Globus pallidus (tissue), 1 donor: ENCODE measurements at places on chromosomes 7 and 10.
A peak's percentile ranks its signal among the peaks of the same experiment; 100 is the strongest.

GRCh38 chr10:119341459-119342301 lies 134.3 kb downstream of the GRK5 start:
- no peak for DNase-seq

DNA sequence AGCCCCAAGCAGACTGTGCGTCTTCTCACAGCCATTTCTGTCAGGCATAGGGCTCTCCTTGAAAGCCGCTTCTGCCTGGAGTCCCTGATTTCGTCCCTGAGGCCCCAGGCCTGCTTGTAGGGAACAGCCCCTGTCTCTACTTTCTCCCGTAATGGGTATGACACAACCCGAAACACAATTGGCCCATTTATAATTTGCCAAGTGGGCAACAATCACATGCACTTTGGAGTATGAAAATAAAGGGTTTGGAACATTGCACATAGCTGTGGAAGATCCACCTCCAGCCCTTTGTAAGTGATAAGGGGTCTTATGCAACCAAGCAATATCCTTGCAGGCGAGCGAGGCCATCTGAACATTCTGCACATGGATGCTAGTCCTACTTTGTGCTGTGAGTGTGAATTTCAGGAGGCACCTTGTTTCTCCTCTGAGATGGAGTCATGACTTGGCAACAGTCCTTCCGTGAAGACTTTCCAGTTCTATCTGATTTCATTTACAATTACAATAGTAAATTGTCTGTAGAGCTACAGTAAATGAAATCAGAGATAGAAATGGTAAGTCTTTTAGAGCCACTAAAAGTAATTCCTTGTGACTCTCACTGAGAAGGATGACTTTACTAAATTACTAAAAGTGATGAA lies 141.5 kb downstream of the CUBN start:
- DNase-seq, result no peak

DNA sequence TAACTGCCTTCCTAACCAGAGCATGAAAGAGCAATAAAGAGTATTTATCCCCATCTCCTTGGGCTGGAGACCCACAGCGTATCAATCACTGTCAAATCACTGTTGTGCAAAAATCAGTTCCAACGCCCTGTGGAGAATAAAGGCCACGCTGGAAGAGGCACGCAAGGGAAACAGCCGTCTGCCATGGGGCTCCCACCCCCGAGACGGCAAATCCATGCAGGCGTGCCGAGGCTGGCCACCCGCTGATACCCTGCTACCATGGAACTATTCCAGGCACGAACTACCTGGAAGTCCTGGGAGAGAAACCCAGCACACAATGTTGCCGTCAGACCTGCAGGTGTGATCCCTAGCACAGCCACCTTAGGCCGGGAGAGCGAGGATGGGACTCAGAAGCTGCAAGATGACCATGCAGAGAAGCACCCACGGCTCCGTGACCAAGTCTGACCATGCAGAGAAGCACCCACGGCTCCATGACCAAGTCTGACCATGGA lies 185.3 kb downstream of the DIP2C start:
- no peak for DNase-seq

- no peak for DNase-seq
These were observed 519.7 kb downstream of the LRMDA start for GRCh38 chr10:75950997-75951589.

DNA sequence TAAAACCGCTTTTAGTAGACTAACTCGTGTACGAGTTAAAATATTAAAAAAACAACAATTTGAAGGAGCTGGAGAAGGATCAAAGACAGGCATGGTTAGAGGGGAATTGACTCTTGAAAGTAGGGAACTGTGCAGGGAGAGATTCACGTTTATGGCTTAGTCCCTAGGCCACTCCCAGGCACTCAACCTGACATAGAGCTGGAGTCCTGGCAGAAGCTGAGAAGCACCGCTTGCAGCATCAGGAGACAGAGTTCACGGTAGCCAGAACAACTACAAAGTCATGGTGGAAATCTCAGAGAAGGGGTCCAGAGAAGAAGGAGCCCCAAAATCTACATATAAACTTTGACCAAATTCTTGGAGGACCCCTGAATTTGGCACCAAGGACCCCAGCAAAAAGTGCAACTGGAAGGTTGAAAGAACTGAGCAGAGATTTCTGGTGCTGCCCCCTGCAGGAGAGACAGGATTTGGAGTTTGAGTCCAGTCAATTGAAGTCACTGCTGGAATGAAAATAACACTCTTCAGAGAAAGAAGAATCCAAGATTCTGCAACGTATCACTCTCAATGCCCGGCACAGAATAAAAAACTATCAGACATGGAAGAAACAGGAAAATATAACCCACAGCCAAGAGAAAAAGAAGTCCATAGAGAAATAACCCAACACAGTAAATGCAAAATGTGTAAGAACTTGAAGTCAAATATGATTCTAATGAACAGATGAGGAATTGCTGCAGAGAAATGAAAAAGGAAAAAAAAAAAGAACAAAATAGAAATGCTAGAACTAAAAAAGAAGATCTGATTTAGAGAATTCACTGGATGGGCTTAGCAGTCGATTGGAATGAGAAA lies 493.3 kb upstream of the PODXL start:
- DNase-seq, result no peak

DNA sequence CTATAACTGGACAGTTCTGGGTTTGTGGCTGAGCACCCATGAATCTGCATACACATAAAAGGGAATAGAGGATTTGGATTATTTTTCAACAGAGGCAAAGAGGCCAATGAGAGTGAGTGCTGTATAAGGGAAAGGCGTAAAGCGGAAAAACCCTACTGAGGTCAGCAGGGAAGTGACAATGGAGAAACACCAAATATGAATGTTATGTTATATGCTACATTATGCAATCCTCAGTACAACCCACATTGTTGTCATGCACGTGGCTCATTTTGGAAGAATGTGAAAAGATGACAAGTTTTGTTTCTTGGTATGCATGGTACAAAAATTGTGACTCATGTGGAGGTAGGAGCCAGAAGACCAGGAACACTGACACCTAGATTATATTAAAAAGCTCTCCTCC lies 113.6 kb upstream of the AMPH start:
- DNase-seq, result no peak

DNA sequence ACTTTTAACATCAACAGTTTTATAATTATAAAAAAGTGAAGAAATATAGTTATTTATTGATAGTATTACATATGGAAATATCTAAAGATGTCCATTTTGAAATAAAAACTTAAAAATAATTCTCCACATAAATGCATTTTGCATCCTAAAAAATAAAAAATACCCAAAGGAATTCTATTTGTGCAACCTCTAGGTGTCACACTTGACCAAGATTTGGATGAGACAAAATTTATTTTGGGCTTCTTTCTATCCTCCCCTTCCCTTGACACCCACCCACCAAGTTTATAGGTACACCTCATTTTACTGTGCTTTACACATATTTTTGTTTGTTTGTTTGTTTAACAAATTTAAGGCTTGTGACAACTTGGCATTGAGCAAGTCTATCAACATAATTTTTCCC lies 3.3 kb upstream of the THSD7A start:
- no peak for DNase-seq

DNA sequence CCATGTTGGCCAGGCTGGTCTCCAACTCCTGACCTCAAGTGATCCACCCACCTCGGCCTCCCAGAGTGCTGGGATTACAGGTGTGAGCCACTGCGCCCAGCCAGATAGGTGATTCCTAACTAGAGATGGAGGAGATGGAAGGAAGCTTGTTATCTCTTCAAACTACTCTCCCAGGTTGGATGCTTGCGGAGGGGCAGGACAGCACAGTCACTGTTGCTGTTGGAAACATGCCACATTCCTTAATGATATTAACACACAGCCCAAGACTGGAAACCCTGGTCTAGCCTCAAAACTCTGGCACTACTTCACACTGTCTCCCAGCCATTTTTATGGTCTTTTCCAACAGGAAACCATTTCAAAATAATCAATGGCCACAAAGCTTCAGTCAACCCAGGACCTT lies 468.8 kb upstream of the NRP1 start:
- DNase-seq, result no peak

DNA sequence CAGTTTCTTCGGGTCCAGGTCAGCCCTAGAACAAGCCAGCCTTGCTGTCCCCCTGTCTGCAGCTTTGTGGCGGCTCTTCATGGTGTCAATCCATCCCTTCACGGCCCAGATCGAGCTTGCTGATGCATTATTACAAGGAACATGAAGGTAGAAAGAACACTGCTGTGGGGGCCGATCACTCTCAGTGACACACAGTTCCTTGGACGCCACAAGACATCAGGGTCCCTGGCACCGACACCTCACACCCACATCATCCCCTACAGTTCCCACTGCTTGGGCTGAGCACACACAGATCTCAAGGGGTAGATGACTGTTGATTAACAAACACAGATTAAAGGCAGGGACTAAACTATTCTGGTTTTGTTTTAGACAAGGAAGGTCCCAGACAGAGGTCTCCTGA lies 119.4 kb downstream of the KMT2E start:
- DNase-seq, result no peak

- DNase-seq, result no peak
These were observed 762 bp upstream of the SEMA3E start for GRCh38 chr7:83649701-83650100.

DNA sequence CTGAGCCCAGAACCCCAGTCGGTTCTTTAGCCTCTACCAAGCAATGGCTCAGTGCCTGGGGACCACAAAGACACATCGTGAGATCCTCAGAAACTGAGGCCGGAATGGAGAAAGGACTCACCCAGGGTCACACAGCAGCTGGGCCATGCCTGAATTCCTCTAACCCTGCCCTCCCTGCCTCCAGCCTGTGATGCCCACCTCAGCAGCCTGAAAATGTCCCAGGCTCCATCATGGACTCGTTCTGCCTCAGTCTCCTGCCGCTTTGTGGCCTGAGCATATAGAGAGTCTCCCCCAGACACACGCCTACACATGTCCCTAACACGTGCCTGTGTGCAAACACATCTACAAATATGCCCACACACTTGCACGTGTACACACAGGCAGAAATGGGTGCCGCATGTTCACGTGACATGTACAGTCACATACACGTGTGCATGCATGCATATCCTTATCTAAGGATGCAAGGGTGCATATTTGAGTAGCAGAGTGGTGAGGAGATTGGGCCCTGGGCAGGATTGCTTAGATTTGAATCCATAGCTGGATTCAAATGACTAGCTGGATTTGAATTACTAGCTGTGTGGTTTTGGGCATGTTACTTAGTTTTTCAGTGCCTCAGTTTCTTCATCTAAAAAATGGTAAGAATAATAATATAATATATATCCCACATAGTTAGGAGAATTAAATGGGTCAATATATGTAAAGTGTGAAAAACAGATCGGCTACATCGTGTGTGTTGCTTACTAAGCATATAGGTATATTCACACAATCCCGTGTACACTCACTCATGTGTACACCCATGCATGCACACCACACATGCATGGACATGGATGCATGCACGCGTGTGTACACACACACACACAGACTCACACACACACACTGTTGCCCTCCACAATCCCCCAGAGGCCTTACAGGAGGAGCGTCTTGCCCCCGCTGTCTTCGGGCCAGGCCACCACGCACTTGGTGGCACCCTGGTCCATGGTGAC lies 2.4 kb downstream of the TACR2 start:
- no peak for DNase-seq

- no peak for DNase-seq
These were observed 42.7 kb downstream of the FRMPD2 start for GRCh38 chr10:48231699-48232315.

DNA sequence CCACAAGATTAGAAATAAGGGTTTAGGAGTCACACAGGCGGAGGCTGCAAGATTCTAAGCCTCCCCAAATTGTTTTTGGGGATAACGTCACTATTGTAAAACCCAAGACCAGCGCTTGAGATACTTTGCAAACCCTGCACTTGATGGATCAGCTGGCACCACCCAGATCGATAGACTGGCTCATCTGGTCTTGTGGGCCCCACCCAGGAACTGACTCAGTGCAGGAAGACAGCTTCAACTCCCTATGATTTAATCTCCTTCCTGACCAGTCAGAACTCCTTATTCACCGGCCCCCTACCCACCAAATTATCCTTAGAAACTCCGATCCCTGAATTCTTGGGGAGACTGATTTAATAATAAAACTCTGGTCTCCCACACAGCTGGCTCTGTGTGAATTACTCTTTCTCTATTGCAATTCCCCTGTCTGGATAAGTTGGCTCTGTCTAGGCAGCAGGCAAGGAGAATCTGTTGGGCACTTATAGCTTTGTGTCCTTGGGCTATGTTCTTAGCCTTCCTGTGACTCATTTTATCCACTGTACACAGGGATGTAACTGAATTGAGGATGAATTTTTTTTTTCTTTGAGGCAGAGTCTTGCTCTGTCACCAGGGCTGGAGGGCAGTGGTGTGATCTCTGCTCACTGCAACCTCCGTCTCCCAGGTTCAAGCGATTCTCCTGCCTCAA lies 64.4 kb upstream of the CARD11 start:
- DNase-seq, result no peak

- DNase-seq, result no peak
These were observed 16.4 kb downstream of the FAM241B start for GRCh38 chr10:69646185-69647060.

- DNase-seq, result no peak
These were observed 2.2 kb upstream of the GET4 start for GRCh38 chr7:874031-874749.

GRCh38 chr10:34580643-34581042 lies 234.5 kb downstream of the PARD3 start:
- no peak for DNase-seq

DNA sequence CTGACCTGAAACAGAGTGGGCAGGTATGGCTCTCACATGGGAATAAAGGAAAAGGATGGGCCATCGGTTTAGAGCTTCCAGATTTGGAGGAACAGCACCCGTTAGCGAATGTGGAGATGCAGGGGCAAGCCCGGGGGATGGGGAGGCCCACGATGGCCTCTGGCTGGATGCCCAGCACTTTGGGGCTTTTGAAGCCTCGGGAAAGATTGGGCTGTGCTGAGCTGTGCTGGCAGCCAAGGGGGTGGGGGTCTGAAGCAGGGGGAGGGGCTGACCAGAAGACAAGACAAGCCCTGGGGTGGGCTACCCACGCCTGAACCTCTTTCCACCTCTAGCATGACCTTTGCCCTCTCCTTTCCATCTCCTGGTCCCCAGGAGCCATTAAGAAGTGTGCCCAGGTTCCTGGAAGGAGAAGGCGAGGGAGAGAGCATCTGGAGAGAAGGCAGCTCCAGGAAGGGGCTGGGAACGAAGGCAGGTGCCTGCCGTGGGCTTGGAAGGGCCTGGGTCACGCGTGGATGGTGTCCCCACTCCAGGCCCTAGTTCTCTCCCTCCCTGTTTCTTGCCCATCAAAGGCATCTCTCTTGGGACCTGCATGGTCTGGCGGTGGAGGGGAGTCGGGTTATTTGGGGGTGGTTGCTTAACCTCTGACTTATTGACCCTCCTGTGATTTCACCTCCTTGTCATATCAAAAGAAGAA lies 39.7 kb downstream of the JAKMIP3 start:
- no peak for DNase-seq

GRCh38 chr10:24463611-24464426 lies 254.9 kb downstream of the KIAA1217 start:
- no peak for DNase-seq

GRCh38 chr10:120824881-120825309 lies 26.3 kb upstream of the WDR11 start:
- peak; percentile 30 for DNase-seq

GRCh38 chr7:116021237-116021636 lies 9.3 kb downstream of the TFEC start:
- DNase-seq, result no peak
